Muscle of leg (tissue), 16 donors: ENCODE measurements at places on chromosomes 2 and 18. TPM values are rescaled to one million over a fixed set of nuclear protein-coding genes. Genes with fewer than 3 reads are reported as not detected.

DNA sequence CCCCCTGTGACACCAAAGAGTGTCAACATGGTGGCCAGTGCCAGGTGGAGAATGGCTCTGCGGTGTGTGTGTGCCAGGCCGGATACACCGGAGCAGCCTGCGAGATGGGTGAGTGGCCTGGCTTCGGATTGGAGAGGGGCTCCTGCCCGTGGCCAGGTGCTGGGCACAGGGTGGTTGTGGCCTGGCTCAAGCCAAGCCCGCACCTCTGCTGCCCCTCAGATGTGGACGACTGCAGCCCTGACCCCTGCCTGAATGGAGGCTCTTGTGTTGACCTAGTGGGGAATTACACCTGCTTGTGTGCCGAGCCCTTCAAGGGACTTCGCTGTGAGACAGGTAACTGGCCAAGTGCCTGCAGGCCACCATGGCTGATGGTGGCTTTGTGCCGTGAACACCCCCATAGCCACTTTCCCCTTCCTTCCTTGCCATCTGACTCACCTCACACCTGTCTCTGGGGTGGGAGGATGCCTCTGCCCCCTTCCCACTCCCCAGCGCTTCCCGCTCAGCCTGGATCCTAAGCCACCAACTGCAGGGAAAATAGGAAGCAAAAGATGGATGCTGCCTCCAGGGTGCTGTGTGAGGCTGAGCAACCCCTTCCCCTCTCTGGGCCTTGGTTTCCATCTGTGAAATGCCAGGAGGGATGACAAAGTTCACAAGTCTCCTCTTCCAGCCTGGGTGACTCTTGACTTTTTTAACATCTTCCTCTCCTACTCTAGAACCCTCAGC is 41.8 kb downstream of the SNED1 start:
- no peak for DNase-seq

GRCh38 chr2:70999362-70999761 is 4.7 kb upstream of the TEX261 start:
- DNase-seq, result no peak

The SPP2 gene
- 0.35 TPM for polyA plus RNA-seq

- DNase-seq, result peak; percentile 79
Measured at GRCh38 chr18:77101410-77102258, 30.9 kb downstream of the MBP start.

The L3MBTL4 gene
- polyA plus RNA-seq, result 1.3 TPM

DNA sequence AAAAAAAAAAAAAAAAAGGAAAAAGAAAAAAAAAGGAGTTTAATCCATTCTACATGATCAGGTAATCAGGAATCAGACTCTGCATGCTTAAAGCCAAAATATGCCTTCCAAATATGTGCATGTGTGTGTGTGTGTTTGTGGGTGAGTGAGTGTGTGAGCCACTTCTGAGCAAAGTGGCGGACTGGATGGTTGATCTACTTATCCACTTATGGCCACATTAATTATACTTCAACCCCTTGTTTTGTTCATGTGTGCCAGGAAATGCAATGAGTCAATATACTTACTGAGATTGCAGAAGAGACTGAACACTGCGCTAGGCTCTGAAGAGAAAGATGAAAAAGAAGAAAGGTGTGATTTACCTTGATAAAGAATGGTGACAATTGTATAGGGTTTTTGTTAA is 586.5 kb upstream of the NXPH2 start:
- no peak for DNase-seq

DNA sequence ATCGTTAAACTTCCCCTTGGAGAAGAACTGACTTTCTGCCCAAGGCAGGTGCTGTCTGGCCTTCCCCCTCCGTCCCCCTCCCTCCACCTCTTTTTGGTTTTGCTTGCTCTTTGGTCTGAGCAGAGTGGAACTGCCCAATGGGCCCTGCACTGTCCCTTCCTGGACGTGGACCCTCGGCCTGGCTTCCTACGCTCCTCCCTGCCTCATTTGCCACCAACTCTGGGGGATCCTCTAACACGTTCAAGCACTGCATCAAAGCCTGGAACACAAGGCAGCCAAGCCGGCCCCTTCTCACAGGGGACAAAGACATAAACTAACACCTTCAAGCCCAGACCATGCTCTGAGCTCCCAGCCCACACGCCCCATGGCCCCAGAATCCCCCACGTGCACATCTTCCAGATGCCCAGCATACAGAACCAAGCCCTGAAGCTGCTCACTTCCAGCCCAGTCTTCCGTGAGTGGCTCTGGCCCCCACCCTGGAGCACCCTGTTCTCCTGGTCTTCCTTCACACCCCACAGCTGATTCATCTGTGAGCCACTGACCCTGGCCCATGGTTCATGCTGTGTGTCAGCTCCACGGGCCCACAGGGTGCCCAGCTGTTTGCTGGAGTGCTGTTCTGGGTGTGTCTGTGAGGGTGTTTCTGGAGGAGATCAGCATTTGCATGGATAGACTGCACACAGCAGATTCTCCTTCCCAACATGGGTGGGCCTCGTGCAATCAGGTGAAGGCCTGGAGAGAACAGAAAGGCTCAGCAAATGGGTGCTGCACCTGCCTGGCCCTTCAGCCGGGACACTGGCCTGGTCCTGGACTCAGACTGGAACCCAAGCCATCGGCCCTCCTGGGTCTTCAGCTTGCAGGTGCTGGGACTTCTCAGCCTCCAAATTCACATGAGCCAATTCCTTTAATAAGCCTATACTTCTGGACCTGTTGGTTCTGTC is 247.1 kb upstream of the SALL3 start:
- DNase-seq, result no peak

The PNO1 gene
- polyA plus RNA-seq, result 14.9 TPM

DNA sequence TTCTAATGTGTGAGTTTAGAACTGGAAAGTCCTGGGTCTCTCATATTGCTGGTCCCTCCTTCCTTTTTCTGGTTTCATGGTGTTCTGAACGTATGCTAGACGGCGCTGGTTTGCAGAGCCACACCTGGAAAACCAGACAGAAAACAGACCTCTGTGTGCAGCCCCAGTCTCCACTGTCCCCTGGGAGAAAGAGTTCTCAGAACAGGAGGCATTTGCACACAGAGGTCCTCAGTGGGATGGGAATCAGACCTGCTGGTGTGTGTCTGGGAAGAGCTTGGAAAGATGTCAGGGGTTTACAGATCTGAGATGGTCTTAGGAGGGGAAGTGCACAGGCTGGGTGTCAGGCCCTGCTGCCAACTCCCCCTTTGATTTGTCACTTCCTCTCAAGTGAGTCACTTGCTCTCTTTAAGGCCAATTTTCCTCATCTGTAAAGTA is 14.9 kb upstream of the MBP start:
- DNase-seq, result no peak

DNA sequence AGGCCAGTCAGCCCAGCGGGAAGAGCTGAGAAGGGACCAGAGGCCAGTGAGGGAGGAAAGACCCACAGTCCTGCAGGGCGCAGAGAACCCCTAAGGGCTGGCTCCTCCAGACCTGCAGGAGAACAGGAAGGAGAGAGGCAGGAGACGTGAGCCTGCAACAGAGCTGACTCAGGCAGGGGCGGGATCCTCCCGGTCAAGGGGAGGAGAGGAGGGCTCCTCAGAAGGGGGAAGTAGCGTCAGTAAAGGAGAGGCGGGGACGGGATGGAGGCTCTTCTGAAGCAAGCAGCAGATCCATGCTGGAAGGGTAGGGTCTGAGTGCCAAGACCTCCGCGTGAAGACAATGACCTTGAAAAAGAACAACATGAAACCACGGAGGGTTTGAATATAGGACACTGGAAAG is 50.8 kb downstream of the TRABD2A start:
- DNase-seq, result peak; percentile 54

DNA sequence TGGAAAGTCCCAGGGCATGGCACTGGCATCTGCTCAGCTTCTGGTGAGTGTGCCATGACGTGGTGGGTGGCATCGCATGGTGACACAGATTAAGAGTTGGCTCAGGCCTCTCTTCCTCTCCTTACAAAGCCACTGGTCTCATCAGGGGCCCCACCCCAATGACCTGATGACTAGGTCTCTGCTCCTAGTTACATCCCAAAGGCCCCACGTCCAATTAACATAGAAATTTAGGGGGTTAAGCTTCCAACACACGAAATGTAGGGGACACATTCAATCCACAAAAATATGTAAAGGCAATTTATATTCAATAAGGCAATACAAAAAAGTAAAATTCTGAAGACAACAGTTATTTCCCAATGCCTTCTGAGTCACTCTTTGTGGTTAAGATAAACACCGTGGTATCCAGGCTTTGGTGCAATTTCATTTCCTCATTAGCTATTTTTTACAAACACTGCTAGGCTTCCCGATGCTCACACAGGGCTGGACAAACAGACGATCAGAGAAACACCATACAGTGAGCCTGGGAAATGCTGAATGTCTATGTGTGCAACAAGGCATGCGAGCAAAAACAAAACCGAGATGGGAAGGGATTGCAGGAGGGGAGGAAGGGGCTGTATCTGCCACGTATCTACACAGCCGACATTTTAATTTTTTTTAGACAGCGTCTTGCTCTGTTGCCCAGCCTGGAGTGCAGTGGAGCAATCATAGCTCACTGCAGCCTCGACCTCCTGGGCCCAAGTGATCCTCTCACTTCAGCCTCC is 67.2 kb downstream of the MBP start:
- peak; percentile 75 for DNase-seq

GRCh38 chr2:146037334-146037870 is 1517.5 kb upstream of the ZEB2 start:
- DNase-seq, result no peak

The LOXHD1 gene
- 1.4 TPM for polyA plus RNA-seq
